Activated T-cell treated with anti-CD3 and anti-CD28 coated beads, Interleukin-2, amount 50 U/mL, for 48 hours (primary cell): ENCODE measurements at places on chromosomes 7 and 10.

GRCh38 chr10:80277567-80278250 lies 11.7 kb downstream of the MAT1A start:
- no peak for DNase-seq

- no peak for DNase-seq
Observed at GRCh38 chr10:93352638-93353383, 129.3 kb downstream of the MYOF start.

GRCh38 chr7:151896486-151896885 lies 19.6 kb upstream of the PRKAG2 start:
- DNase-seq, result no peak

DNA sequence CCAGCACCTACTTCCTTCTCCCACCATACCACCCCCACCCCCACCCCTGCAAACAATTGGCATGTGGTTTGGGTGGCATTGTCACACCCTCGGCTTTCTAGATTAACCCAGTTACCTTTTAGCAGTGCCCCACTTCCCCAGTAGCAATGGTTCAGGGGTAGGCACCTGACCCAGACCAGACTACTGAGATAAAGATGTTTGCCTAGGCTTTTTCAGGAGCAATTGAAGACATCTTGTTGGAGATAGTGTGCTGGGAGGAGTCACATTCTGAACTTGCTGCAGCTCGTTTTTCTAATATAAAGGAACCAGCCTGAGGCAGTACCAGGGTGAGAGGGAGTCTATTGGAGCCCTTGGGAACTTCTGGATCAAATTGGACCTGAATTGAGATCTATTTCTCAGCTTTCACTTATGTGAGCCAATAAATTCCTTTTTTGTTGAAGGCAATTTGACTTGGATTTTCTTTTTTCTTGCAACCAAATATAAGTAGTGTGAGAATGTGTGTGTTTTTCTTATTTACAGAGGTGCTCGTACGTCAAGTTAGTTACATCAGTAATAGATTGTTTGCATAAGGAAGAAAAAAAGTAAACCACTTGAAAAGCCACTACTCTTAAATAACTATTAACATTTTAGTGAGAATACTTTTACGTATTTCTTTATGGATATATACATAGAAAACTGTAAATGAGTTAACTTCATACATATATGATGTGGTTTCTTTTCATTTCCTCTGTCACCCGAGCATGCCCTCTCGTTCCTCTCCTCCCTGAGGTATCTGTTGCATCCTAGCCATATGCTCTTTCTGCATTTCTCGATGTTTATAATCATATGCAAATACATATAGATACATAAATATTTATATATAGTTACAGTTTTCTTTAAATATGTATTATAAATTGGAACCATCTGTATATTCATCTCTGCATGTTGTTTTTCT lies 38.0 kb downstream of the RAB18 start:
- no peak for DNase-seq

- no peak for DNase-seq
Observed at GRCh38 chr7:18455606-18456005, 39.9 kb upstream of the HDAC9 start.

GRCh38 chr7:128322040-128322643 lies 21.6 kb downstream of the RBM28 start:
- DNase-seq, result no peak

- DNase-seq, result no peak
Observed at GRCh38 chr7:39749177-39749576, 125.8 kb downstream of the RALA start.

GRCh38 chr7:71976645-71977044 lies 435.5 kb downstream of the CALN1 start:
- DNase-seq, result peak; percentile 14

GRCh38 chr7:29084832-29085231 lies 61.5 kb downstream of the CPVL start:
- DNase-seq, result no peak

DNA sequence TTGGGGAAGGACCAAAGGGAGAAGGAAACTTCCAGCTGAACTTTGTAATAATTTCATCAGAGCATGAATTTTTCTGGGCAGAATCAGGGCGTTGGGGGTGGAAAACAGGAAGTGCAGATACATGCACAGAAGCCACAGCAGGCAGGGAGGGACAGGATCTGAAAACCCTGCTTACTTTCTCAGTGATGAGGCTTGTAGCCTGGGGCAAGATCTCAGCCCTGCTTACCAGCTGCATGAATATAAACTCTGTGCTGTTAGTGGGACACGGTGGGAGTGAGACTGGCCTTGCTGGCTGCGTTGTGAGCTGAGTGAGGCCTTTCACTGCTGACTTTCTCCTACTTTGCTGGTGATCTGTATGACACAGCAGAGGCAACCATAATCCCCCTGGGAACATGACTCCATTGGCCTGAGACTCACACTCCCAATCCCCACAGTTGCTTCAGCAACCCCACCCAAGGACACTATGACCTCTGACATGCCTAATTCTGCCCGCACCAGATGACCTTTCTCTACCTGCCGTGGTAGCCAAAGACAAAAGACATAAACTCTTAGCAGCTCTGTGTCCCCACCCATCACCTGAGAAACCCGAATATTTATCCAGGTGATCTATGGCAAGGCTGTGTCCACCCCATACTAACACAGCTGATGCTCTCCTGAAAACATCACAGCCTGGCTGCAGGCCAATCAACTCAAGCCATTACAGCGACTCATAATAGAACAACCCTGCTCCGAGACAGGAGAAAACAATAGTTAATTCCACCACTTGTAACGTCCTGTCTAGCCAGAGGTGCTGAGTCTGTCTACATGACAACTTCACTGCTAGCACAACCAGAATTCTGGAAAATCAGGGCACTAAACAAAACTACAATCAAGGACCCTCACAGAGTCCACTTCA lies 190.7 kb upstream of the CHRM2 start:
- DNase-seq, result no peak

DNA sequence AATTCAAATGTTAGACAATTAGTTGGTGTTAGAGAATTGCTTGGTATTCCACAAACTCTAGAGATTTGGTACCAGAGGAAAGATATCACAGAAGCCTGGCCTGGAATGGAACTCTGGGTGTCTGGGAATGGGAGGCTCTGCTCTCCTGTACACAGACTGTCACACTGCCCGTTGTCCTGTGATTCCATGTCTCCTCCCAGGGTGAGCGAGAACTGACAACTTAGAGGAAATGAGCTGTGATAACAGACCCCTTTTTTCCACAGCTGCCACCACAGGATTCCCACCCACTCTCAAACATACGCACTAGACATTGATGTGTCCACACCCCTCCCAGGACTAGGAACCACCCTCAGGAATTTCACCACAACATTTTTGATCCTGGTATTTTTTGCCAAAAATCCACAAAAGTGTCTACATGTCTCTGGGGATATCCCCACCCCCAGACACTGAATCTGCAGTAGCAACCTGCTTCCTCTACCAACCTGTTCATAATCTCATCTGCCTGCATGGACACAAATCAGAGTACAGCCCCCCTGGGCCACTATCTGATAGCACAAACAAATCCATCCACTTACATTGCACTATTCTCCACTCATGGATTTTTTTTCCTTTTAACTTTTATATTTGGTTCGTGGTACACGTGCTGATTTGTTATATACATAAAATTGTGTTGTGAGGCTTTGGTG lies 4.7 kb downstream of the ZNF273 start:
- no peak for DNase-seq

DNA sequence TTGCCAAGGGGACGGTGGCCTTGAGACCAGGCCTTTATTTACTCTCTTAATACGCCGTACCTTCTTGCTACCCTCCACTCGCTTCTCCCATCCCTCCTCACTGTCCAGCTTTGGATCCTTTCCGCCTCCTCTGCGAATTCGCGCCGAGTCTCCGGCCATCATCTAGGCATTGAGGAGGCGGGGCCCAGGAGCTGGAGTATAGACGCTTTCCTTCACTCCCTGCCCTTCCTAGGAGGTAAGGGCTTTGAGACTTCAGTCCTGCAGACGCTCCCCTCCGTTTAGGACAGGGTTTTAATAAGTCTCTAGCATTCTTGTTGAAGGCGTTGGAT lies 538 bp downstream of the TFAM start:
- DNase-seq, result peak; percentile 45
